NCI-H1105 (cell line): ENCODE measurements at places on chromosomes 3 and 15.
A peak's percentile ranks its signal among the peaks of the same experiment; 100 is the strongest.

GRCh38 chr3:87311309-87311708 lies 34.9 kb upstream of the POU1F1 start:
- DNase-seq = no peak

- no peak for DNase-seq
These were observed 25.6 kb downstream of the DCUN1D1 start for GRCh38 chr3:182954553-182955235.

GRCh38 chr3:150146991-150147761 lies 176.5 kb upstream of the PFN2 start:
- DNase-seq = no peak

GRCh38 chr15:40878785-40879184 lies 4.8 kb upstream of the RHOV start:
- no peak for DNase-seq

GRCh38 chr3:186453531-186453930 lies 90.6 kb downstream of the CRYGS start:
- DNase-seq = no peak

GRCh38 chr15:45027220-45027619 lies 4.2 kb downstream of the SORD start:
- no peak for DNase-seq

GRCh38 chr15:93859176-93859575 lies 372.2 kb upstream of the MCTP2 start:
- DNase-seq = no peak

- DNase-seq = no peak
These were observed 995.9 kb upstream of the CFAP20DC start for GRCh38 chr3:60045686-60046085.

GRCh38 chr3:22606938-22607337 lies 596.2 kb upstream of the UBE2E2 start:
- no peak for DNase-seq

DNA sequence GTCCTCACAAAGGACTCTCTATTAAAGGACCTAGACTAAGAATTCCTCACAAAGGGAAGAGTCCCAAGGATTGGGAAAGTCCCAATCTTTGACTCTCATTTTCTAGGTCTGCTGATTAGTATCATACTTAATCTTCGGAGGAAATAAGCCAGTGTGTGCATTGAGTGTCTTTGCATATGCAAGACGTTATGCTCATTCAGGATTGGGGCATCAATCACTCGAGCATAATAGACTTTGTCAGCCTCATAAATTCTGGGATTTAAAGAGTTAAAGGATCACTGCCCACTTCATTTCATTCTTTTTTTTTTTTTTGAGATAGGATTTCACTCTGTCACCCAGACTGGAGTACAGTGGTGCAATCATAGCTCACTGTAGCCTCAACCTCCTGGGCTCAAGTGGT lies 154.3 kb downstream of the RBPMS2 start:
- no peak for DNase-seq

GRCh38 chr15:81852411-81853149 lies 193.2 kb downstream of the MEX3B start:
- DNase-seq = no peak

GRCh38 chr3:184322731-184323487 lies 8.5 kb downstream of the EIF4G1 start:
- DNase-seq = no peak

DNA sequence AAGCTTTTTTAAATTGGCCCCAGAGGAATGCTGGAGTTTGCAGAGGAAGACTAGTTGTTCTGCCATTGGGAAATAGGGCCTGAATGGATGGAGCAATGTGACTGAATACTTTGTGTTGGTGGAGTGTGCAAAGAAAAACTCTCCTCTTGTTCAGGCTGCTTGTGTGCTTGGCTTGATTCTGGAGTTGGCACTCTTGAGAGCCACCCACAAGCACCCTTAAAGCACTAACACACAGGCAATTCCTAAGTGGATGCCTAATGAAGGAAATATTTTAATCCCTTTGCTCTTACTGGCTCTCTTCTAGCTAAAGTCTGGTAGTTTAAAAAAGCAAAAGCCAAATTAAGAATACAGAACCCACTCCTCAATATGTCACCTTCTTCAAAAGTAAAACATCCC lies 304.4 kb upstream of the C2CD4B start:
- DNase-seq = no peak

DNA sequence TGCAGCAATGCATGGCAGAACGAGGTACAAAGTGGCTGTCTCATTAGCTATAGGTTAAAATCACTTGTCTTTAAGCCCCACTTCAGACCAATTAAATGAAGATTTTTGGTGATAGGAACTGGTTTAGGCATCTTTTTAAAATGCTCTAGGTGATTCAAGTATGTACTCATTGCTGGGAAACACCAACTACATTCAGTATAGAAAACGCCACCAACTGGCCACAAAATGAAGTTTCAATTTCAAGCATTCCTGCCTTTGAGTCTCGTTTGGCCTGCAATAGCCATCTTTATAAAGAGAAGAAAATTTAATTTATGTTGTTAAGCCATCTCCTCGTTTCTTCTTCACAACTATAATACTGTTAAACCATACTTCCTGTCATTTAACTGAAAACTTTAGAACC lies 587.9 kb downstream of the GBE1 start:
- DNase-seq = no peak

DNA sequence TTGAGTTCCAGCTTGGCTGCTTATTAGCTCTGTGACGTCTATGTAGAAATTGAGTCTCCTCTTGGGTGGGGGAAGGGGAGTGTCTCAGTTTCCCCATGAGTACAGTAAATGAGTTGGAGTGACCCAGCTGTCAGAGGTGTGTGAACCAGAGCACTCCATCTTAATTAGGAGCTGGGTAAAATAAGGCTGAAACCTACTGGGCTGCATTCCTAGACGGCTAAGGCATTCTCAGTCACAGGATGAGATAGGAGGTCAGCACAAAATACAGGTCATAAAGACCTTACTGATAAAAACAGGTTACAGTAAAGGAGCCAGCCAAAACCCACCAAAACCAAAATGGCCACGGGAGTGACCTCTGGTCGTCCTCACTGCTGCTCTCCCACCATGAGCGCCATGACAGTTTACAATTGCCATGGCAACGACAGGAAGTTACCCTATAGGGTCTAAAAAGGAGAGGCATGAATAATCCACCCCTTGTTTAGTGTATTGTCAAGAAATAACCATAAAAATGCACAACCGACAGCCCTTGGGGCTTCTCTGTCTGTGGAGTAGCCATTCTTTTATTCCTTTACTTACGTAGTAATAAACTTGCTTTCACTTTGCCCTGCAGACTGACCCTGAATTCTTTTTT lies 222.4 kb downstream of the CACNA2D3 start:
- DNase-seq = no peak

DNA sequence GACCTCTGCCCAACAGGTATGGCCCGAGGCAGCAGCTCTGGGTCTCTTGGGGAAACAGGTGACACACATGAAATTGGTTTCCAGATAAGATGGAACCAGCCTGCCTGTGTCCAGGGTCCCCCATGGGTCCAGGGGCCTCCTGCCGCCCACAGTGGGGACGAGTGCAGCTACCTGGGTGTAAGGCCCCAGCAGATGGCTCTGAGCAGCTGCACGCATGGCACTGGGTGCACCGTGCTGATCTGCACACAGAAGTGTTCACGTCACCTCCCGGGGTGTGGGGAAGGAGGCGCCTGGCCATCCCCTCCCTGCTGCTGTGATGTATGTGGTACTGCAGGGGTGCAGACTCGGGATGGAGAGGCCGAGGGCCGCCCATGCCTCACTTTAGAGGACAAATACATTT lies 63.6 kb downstream of the NIPA2 start:
- no peak for DNase-seq

GRCh38 chr15:92652576-92652966 lies 3.0 kb downstream of the FAM174B start:
- DNase-seq = no peak

DNA sequence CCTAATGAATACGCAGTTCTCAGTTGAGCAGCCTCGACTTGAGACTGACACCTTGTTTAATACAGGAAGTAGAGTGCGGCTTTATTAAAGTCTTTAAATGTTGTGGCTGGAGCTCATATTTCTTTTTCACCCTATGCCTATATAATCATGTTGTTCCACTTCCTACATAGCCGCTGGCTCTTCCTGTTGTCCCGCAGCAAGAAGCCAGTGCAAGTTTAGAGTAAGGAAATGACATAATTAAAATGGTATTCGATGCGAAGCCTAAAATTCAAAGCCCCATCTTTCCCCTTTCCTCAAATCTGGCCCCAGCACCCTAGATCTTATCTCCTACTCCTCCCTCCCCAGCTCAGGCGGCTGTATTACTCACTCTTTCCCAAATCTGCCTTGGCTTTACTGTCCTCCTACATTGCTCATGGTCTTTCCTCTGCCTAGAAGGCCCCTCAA lies 7.5 kb upstream of the PHLDB2 start:
- DNase-seq = no peak

GRCh38 chr15:91186904-91187656 lies 87.0 kb downstream of the SV2B start:
- no peak for DNase-seq

DNA sequence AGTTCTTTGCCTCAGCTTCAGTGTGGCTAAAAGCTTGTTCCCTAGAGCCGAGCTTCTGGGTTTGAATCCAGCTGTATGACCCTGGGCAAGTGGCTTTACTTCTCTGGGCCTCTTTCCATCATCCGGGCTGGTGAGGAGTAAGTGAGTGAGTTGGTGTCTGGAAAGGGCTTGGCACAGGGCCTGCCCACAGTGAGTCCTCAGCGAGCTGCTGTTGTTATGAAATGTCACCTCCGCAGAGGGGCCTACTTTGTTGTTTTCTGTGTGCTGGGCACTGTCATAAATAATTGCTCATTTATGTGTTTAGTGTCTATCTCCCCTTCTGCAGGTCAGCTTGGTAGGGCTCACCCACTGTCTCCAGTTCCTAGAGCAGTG lies 31.7 kb downstream of the SLC6A6 start:
- no peak for DNase-seq

- no peak for DNase-seq
These were observed 20.9 kb downstream of the BBX start for GRCh38 chr3:107543666-107544065.

DNA sequence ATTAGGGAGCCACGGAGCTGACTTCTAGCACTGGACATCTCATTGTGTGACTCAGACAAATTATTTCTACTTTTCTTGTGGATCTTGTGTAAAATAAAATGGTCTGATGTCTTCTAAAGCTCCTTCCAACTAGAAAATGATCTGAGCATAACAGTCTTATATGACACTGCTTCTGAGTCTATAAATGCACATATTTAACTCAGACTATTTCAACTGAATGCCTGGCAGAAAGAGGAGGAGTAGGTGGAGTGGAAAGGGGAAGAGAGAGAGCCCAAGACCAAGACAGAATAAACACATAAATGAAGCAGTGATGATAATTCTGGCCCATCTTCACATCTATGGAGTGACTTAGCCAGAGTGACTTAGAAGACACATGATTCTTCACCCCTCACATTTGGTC lies 162.3 kb upstream of the PDZRN3 start:
- no peak for DNase-seq

GRCh38 chr3:69058180-69058946 lies 6.2 kb upstream of the TMF1 start:
- no peak for DNase-seq

GRCh38 chr3:123783050-123783689 lies 101.0 kb downstream of the MYLK start:
- no peak for DNase-seq

GRCh38 chr3:81643721-81644120 lies 117.7 kb downstream of the GBE1 start:
- no peak for DNase-seq

- DNase-seq = no peak
These were observed 471.2 kb upstream of the TGFBR2 start for GRCh38 chr3:30135190-30135589.

DNA sequence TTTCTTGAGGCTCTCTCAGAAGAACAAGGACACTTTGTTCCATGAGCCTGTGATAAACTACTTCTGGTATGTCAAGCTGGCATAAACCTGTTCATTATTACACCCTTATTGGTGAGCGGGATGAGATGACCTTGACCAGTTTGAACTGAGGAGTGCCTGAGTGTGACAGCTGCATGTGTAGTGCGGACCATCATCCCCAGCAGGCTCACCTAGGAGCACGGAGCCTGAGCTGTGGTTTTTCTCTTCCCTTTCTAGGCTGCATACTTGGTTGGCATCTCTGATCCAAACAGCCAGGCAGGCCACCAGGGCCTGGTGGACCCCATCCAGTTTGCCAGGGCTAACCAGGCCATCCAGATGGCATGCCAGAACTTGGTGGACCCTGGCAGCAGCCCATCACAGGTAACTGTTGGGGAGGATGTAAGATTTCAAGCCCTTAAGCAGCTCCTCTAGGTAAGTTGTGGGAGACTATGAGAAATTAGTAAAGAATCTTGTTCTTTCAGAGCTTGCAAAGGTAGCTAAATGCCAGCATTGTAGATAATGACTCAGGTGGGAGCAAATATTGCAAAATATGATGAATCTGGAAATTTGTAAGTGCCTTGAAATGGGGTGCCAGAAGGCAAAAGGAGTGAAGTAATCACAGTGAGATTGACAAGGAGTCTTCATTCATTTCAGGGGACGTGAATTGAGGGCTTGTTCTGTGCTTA lies 288.9 kb upstream of the TPM1 start:
- DNase-seq = no peak

GRCh38 chr3:71579326-71579934 lies 4.1 kb downstream of the FOXP1 start:
- DNase-seq = no peak

DNA sequence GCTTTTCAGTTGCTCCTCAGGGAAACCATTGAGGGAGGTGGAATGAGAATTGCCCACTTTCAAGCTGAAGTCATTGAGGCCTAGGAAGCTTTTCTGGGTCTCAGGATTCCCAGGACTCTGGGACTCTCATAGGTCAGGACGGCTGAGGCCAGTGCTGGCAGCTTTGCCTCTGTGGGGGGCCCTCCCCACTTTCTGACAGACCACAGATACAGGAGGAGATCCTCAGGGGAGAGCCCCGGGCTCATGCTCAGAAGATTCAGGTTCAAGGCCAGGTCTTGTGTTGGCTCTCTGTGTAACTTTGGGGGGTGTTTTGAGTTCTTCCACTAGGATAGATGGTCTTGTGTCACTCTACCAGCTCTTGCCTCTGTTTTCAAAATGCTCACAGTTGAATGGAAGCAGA lies 50.0 kb downstream of the SMAD6 start:
- no peak for DNase-seq

DNA sequence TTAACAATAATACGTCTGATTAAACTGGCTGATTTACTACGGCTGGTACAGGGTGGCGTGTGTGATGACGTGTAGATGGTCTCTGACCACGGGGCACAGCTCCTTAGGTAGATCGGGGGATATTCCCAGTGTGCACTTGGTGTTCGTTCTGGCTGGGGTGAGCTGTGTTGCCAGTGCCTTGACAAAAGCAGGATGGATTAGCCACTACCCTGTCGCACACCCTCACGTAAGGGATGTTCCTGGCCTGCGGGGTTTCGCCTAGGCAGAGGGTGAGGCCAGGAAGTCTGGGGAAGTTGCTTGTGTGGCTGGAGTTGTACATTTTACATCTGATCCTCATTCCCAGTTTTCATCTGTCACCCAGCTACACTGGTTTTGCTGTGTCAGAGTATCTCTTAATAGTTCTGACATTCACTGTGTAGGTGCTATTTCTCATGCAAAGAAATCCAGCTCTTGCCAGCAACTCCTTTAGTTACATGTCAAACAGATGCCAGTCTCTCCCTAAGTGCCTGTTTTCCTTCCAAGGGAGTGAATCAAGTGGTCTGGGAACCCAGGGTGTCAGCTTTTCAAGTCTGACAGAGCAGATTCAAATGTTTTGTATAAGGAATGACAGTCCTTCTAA lies 66.1 kb upstream of the CCR4 start:
- no peak for DNase-seq

- peak; percentile 37 for DNase-seq
These were observed 76.8 kb downstream of the BDH1 start for GRCh38 chr3:197478746-197479668.

GRCh38 chr3:125165189-125165947 lies 47.2 kb downstream of the SLC12A8 start:
- DNase-seq = no peak

GRCh38 chr3:101835676-101836075 lies 13.6 kb upstream of the NFKBIZ start:
- DNase-seq = no peak
